ENCODE measurements at places on chromosomes 12 and 14. TPM values are rescaled to one million over a fixed set of nuclear protein-coding genes. Genes with fewer than 3 reads are reported as not detected.

- no peak for DNase-seq
Measured at GRCh38 chr14:70791971-70792370, 17.3 kb downstream of the MAP3K9 start.

DNA sequence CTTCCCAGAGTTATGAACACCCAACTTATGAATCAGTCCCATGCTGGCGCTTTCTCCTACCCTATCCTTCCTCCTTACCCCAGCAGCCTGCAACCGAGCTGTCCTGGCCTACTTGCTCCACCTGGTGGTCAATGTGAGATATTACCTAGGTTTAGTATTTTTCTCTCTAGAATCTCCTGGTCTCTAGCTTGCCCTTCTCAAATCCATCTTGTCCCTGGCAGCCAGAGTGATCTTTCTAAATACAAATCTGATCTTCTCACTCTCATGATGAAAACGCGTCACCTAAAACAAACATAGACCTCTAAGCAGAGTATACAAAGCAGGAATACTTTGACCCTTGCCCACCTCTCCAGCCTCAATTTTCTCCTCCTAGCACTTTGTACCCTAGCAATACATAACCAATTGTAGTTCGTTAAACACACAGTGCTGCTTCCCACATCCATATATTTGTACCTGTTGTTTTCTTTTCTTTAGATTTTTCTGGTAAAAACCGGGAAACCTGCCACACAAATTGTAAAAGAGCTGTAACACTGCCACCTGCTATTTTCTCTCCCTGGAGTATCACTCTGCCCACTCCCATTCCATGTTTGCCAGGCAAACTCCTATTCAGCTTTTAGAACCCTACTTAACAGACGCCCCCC lies 20.0 kb upstream of the TCP11L2 start:
- no peak for DNase-seq

- no peak for DNase-seq
Measured at GRCh38 chr12:91307957-91308670, 125.5 kb upstream of the DCN start.

DNA sequence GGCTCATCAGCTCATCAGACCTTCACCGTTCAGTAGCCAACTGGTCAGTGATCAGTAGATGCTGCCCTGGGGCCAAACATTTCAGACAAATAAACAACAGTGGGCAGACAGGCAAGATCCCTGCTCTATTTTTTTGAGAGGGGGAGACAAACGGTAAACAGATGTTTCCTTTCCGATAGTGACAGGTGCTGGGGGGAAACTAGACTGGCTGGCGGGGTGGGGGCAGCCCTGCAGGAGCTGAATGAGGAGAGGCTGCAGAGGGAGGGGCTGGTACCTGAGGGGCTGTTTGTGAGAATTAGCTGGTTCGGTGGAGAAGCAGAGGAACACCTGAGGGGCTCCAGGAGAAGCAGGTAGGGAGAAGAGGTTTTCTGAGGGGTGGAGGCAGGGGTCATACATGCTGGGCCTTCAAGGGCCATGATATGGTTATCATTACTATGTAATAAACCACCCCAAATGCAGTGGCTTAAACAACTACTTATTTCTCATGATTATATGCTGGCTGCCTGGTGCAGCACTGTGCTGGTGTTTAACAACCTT lies 8.2 kb upstream of the GOLGA3 start:
- DNase-seq, result no peak

NDUFA12 gene
- polyA plus RNA-seq, result 74.6 TPM

ACSS3 gene
- 8.2 TPM for polyA plus RNA-seq

OTX2 gene
- polyA plus RNA-seq, result not detected

Data from hindlimb muscle (tissue), 1 donor.